Substantia nigra (tissue), 51 donors: ENCODE measurements at places on chromosomes 2 and 18.

GRCh38 chr2:233413559-233414272 is 59.4 kb downstream of the DGKD start:
- DNase-seq: peak; percentile 21

- no peak for DNase-seq
These were observed 167.4 kb downstream of the GULP1 start for GRCh38 chr2:188459061-188459460.

- DNase-seq: no peak
These were observed 244.4 kb upstream of the VRK2 start for GRCh38 chr2:57802243-57802642.

GRCh38 chr18:23636071-23636399 is 26.7 kb downstream of the ANKRD29 start:
- DNase-seq: no peak

DNA sequence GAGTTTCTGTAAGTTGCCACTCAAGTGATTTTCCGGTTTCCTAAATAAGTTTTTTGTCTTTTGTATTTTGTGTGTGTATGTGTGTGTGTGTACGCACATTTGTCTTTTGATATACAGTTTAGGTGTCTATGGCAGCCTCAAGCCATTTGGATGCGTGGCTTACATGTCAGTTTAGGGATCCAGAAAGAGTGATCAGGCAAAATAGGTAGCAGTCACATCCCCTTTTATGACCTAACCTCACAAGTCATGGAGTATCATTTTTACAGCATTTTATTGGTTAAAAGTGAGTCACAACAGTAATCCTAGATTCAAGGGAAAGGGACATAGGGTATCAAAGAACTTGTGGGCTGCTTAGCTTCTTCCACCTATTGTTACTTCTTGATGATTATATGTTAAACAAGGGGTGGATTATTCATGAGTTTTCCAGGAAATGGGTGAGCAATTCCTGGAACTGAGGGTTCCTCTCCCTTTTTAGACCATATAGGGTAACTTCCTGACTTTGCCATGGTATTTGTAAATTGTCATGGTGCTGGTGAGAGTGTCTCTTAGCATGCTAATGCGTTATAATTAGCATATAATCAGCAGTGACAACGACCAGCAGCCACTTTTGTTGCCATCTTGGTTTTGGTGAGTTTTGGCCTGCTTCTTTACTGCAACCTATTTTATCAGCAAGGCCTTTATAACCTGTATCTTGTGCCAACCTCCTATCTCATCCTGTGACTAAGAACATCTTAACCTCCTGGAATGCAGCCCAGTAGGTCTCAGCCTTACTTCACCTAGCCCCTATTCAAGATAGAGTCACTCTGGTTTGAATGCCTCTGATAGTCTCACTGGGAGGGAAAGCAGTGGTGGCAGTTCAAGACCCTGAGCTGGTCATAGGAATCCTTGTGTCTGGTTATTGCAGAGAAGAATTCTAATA is 8.6 kb upstream of the SOCS6 start:
- no peak for DNase-seq

- DNase-seq: no peak
These were observed 1224.7 kb upstream of the CELF4 start for GRCh38 chr18:38790303-38790702.

GRCh38 chr2:100868083-100868482 is 48.1 kb downstream of the NPAS2 start:
- no peak for DNase-seq

GRCh38 chr2:164515030-164515429 is 106.3 kb downstream of the GRB14 start:
- DNase-seq: no peak

- DNase-seq: no peak
These were observed 72.3 kb downstream of the OTX1 start for GRCh38 chr2:63122921-63123320.

- no peak for DNase-seq
These were observed 199.2 kb downstream of the CAMKMT start for GRCh38 chr2:44560941-44561340.

GRCh38 chr2:73071360-73072128 is at the start of gene SFXN5:
SFXN5 (minus strand) TSS chr2:73071712; CDS start chr2:73071705, 7 bp downstream.
- DNase-seq: peak; percentile 97

DNA sequence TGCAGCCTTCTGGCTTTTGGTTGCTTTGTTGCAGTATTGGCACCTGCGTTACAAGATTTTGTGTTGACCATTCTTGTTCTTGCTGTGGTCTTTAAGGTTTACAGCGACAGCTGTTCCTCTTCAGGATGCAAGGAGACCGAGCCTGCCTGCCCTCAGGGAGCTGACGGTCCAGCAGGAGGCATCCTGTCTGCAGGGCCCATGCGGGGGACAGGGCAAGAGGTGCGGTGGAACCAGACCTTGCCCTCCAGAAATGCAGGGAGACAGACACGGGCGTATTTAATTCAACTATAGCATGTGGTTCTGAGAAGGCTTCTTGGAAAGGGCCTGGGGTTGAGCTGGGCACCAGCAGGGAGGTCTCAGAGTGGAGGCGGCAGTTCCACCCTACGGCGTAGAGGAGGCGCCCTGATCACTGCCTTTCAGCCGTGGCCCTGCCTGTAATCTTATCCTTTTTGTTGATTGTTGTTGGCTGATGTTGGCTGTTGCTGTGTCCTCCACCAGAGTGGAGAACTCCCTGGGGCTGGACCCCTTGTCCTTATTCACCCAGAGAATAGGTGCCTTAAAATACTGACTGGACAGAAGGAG is 71.7 kb downstream of the HPCAL1 start:
- no peak for DNase-seq

GRCh38 chr2:17355608-17356329 is 162.5 kb downstream of the RAD51AP2 start:
- no peak for DNase-seq

- DNase-seq: no peak
These were observed 265.7 kb downstream of the MEIS1 start for GRCh38 chr2:66700677-66701066.

DNA sequence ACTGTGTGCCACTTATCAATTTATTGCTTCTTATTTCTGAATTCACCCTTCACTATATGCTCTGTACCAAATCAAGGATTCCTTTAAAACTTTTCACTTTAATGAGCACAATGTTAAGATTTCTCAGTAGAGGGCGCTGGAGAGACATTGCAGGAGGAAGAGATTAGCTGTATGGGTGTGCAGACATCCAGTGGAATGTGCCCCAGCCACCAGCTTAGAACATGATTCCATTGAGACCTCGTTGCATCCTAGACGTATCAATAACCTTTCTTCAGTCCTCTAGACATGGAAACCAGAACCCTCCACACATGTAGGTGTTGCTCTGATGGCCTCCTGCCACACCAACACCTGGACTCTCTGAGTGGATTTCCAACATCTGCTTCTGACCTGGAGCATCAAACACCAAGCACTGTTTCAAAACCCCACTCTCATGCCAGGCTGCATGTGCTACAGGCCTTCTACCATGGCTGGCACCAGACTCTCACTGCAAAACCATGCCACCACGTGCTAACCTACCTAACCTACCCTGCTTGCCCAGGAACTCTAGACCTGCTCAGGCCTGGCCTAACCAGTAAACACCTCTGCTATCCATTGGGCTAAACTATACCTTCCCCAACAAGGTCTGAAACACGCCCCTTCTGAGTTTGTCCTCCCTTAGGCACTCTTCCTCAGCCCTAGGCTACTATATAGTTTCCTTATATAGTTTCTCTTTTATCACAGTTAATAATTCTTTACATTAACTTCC is 633.2 kb upstream of the PKDCC start:
- no peak for DNase-seq

DNA sequence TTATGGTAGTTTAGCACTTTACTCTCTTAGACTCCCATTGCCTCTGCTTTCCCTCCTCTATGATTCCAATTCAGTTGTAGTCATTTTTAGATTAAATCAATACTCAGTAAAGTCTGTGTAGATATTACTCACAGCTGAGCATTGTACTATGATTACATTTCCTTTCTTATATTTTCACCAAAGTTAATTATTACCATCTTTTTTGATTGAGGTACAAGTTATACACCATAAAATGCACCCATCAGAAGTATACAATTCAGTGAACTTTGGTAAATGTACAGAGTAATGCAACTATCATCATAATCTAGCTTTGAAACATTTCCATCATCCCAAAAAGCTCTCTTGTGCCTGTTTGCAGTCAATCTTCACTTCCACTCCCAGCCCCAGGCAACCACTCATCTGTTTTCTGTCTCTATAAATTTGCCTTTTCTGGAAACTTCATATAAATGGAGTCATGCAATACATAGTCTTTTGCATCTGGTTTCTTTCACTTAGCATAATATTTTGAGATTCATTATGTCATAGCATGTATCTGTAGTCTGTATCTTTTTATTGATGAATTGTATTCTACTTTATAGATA is 30.2 kb upstream of the ETAA1 start:
- DNase-seq: no peak

GRCh38 chr2:219684721-219685689 is 57.6 kb downstream of the SLC4A3 start:
- DNase-seq: no peak

DNA sequence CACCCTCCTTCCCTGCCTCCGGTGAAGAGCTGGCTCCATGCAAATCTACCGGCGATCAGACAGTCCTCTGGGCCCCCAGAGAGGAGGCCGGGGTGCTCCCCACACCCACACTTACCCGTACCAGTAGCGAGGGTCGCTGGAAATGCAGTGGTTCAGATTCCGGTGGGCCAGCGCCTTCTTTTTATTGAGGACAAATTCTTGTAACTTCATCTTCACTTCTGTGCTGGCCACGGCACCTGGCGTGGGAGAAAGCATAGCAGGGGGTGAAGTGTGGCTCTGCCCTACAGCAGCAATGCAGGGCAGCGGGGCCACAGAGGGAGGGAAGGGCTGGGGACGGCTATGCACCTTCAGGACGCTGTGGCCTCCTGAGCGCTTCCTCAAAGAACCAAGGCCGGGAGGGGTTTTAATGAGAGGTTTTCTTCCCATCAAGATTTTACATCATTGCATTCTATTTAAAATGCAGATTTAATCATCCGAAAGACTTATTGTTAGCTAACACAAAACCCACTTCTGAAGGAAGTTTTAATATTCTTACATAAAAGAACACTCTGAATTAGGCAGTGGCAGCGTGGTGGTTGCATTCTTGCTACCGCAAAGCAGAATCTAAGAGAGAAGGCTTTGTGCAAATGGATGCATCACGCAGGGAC is 237.0 kb downstream of the HDAC4 start:
- DNase-seq: no peak

DNA sequence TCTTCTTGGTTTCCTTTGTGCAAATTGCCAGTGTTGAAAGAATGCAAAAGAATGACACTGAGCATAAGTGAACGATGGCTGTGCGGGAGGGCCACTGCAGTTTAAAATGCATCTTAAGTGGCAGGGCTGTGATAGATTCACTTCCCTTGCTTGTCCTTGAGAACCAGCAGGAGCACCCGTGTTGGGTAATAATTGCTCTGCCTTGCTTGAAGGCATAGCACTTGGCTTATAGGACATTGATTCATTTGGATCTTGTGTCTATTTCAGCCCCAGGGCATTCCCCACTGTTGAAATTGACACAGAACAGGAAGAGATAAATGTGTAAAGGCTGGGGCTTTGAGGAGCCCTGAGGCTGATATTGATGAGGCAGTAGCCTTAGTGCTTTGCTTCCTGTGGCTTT is 1003.7 kb upstream of the GYPC start:
- DNase-seq: no peak

GRCh38 chr2:128302011-128302743 is 16.5 kb downstream of the HS6ST1 start:
- no peak for DNase-seq

- no peak for DNase-seq
These were observed 30.6 kb upstream of the AP1S3 start for GRCh38 chr2:223868005-223868404.

- no peak for DNase-seq
These were observed 192.4 kb upstream of the ERBB4 start for GRCh38 chr2:212730994-212731393.

- DNase-seq: no peak
These were observed 42.6 kb upstream of the RAPGEF4 start for GRCh38 chr2:172693037-172693436.

DNA sequence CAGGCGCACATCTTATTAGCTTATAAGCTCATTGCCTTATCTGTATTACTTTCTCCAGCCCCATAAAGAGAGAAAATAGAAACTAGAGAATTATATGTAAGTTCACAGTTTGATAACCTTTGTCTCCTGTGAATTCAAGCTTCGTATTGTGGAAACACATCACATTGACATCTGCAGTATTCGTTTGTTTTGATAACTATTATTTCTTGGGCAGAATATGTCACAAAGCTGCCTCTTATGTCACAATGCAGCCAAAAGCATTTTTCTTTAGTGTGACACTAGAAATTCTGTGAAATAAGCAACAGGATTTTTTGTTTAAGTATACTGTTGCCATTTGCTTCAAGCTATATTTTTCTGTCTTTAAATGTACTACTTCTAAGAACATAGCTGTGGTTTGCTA is 221.5 kb downstream of the DOK6 start:
- DNase-seq: no peak

- no peak for DNase-seq
These were observed 27.1 kb upstream of the TFPI start for GRCh38 chr2:187581125-187581896.

GRCh38 chr18:10860382-10860781 is 289.0 kb downstream of the PIEZO2 start:
- DNase-seq: no peak

DNA sequence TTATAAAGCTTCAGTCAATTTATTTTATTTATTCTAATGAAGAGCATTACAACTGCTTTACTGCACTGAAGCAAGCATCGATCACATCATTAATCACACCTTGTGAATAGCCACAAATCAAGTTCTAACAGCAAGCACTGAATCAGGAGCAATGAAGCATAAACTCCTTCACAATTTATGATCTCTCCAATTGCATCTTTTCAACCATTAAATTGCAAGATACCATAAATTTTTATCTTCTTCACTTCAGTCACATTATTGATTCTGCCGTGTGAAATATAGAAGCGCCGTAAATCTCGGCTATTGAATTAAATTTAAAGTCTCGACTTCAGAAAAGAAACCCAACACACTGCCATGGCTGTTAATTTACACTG is 298.7 kb downstream of the CDCA7 start:
- no peak for DNase-seq

GRCh38 chr2:16325016-16325975 is 340.3 kb downstream of the CYRIA start:
- no peak for DNase-seq

- no peak for DNase-seq
These were observed 112.9 kb downstream of the CSRNP3 start for GRCh38 chr2:165582409-165582808.

- no peak for DNase-seq
These were observed 318 bp upstream of the CDC42EP3 start for GRCh38 chr2:37671816-37672103.

GRCh38 chr2:3336844-3337243 is 40.8 kb downstream of the EIPR1 start:
- no peak for DNase-seq

GRCh38 chr2:71669058-71669456 is 215.7 kb downstream of the DYSF start:
- DNase-seq: no peak

GRCh38 chr2:71560638-71561011 is 107.3 kb downstream of the DYSF start:
- DNase-seq: no peak

DNA sequence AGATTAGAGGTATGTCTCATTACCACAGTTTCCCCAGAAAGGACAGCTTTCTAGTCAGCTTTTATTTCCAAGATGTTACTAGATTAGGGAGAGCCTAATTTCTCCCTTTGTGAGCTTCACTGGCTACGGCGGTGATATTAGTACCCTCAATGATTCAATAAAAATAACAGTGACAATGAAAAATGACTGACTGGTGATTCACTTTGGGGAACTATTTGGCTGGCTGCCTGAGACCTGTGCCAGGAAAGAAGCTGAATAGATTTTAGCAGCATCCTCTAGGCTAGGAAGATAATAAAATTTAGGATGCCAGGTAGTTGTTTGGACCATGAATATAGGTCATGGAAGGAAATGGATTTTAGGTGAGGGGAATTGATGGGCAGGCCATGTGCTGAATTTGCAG is 178.7 kb downstream of the FMNL2 start:
- DNase-seq: peak; percentile 18
